ENCODE measurements at places on chromosomes 6 and 20.

DNA sequence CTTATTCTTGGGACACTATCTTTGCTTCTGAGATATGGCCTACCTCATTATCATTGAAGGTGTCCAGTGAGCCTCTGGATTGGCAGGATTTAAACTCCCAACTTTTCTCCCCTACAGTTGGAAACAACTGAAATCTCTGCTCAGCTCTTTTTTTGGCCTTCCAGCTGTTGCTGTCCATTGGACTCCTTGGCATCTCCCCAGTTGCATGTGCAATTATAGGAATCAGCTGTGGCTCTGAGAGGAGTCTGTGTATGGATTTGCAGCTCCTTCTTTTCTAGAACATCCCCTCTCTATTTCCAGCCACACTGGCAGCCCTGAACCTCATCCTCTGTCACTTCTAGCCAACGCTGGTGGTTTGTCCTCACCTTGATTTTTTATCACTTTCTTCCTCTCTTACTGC is 21.2 kb downstream of the RAB22A start:
- no peak for DNase-seq

DNA sequence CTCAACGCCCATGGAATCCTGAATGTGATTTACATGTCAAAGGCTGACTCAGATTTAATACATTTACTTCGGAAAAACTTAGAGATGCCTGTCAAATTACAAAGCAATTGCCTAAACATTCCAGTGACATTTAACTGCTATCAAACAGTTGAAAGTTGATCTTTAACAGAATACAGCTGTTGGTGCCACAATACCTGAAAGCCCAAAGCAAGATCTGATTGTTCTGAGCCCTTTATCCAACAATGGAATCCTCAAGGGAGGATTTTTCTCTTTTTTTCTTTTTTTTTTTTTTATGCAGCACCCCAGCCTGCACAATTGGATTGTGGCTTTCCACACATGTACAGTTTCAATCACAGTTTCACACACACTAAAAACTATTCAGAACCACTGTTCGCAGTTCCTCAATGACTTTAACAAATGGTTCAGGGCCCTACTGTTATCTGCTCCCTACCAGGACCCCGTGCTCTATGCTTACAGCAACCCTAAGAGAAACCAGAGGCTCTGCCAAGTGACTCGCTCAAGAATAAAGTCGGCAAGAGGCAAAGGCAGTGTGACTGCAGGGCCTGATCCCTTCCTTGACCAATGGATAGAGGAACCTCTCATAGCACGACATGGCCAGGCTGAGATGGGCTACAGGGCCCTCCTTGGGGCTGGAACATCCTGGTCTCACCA is 33.3 kb downstream of the EPB41L2 start:
- peak; percentile 51 for DNase-seq

DNA sequence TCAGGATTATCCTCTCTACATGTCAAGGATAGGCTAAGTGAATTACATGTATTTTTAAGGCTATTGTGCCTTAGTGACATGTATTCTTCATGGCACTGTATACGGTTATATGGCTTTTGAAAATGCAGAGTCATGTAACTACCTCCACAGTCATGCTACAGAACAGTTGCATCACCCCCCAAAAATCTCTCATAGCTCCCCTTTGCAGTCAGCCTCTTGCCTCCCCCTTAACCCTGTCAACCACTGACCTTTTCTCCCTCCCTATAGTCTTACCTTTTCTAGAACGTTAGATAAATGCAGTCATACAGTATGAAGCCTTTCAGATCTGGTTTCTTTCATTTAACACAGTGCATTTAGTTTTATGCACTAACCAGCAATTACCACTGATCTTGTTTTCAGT is 10.3 kb upstream of the RNF24 start:
- DNase-seq, result no peak

DNA sequence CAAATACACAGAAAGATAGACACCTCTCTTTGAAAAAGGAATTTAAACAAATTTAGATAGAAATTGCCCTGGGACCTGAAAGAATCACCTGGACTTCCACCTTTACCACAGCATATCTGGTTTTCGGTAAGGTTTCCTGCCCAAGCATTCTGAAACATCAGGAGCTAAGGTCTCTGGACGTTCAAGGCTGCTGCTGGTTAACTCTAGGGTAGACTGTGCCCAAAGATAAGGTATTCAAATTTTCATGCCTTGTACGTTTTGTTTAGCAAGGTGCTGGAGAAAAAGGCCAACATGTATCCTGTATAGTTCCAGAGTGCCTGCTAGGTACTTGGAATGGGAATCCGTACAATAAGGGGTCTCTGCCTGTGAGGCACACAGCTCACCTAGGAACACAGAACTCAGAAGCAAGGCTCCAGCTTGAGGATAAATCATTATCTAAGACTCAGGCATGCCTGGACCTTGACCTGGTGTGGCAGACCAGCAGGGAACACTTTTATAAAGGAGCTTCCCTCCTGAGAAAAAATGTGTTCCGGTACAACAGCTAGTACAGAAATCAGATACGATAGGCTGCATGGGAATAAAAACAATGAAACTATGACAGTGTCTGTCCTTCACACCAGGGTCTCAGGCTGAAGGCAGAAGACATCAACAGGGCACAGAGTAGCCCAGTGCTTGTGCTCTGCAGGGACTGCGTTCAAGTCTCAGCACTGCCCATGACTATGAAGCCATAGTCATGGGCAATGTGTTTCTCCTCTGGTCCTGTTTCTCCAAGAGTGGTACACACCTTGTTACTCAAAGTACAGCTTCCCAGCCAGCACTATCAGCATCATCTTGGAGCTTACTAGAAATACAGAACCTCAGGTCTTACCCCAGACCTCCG is 70.4 kb downstream of the METTL24 start:
- no peak for DNase-seq

DNA sequence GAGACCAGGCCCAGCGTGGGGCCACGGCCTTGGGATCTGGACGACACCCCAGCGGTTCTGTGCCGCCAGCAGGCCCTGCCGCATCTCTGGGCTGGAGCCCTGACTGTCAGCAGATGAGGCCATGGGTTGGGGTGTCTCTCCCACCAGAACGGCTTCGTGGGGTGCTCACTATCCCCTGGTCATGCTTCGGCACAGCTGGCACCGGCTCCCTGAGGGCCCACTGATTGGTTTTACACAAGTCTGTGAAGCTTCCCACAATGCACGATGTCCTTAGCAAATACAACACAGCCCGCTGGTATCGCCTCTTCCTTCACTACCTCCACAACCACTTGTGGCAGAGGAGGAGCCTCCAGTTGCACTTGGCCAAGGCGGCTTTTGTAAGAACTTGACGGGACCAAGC is 94.3 kb downstream of the THBS2 start:
- DNase-seq, result no peak

All from brain microvascular endothelial cell (primary cell).